Nephron progenitor cell (in vitro differentiated cells): ENCODE measurements at places on chromosomes 12 and 14.

GRCh38 chr12:129862561-129863175, 41.2 kb downstream of the TMEM132D start:
- no peak for DNase-seq

DNA sequence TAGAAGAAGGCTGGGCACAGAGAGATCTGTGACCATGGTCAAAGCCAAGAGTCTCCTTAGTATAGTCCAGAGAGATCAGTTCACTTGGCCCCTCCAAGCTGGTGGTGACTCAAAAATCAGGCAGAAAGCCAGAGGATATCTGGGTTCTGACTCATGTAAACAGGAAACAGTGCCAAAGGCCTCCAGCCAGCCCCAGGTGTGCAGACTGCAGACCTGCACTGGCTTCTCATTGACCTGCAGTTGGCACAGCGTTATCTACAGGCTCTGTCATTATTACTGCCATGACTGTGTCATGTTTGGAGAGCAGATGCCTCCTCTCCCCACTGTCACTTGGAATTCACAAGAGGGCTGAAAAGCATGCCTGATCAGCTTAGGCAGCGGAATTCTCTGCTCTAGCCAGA, 295.7 kb upstream of the PRKD1 start:
- DNase-seq = no peak

- no peak for DNase-seq
Observed at GRCh38 chr12:107457362-107457935, 228.2 kb upstream of the PWP1 start.

DNA sequence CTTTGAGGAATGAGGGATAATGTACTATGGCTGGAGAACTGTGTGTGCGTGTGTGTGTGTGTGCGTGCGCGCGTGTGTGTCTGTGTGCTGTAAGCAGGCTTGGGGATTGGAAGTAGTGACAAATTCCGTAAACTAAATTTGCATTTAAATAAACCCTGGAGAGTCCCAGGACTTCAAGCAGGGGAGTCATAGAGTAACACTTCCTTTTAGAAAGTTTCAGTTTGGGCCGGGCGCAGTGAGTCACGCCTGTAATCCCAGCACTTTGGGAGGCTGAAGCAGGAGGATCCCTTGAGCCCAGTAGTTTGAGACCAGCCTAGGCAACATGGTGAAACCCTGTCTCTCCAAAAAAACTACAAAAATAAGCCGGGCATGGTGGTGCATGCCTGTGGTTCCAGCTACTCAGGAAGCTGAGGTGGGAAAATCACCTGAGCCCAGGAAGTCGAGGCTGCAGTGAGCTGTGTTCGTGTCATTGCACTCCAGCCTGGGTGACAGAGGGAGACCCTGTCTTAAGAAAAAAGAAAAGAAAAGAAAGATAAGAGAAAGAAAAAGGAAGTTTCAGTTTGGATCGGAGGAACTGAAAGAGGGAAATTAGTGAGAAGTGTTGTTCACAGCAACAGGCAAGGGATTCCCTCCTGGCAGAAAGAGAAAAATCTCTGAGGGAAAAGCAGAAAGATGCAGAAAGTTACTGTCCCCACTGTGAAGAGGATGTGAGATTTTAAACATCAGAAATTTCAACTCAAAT, 222.7 kb upstream of the SOX5 start:
- DNase-seq = no peak

DNA sequence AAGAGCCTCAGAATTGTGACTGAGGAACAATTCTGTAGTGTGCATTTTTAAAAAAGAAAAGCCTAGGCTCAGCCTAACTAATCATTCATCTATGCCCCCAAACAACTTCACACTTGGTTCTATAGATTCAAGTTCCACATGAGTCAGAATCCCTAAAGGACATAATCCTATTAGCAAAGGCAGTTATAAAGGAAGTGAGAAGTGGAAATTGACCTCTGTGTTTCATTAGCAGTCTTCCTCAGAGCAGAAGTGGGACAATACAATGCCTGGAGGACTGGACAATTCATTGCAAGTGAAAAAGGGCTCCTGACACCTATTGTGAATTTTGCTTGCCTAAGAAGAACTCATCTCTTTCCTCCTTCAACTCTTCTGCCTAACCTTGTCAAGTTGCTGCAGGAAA, 222.3 kb downstream of the PTPRO start:
- DNase-seq = no peak

DNA sequence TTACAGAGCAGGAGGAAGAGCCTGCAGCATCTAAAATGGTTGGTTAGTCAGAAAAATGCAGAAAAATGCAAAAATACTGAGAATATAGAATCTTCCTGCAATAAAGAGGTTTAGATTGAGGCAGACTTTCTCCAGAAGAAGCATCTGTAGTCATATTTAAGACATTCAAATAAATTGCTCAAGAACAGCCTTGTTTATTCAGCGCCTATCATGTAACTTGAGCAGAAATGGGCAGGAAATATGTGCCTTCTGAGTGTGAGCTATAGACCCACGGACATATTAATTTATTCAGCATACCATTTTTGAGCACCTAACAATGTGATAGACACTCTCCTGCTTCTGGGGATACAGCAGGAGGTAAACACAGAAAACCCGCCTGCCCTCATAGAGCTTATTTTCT, 102.0 kb upstream of the HIF1A start:
- DNase-seq = no peak

GRCh38 chr14:83473416-83474235, 1940.0 kb upstream of the SEL1L start:
- DNase-seq = no peak

DNA sequence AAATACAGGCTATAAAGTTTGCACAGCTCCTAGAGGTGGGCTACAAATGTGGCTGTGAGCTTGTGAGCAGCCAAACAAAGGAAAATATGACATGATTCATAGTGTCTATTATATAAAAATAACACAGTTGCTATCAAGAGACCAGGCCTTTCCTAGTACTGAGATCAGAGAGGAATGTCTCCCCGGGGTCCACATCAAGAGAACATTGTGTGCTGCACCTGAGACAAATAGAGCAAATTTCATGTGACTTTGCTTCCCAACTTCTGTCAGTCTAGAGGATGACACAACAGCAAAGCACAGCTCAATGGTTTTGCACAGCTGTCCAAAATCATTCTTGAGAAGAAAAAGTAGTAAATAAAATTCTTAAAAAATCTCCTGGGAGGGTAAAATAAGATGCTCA, 297.5 kb upstream of the PRKD1 start:
- DNase-seq = no peak

- no peak for DNase-seq
Observed at GRCh38 chr12:40834321-40834720, 142.1 kb downstream of the CNTN1 start.

DNA sequence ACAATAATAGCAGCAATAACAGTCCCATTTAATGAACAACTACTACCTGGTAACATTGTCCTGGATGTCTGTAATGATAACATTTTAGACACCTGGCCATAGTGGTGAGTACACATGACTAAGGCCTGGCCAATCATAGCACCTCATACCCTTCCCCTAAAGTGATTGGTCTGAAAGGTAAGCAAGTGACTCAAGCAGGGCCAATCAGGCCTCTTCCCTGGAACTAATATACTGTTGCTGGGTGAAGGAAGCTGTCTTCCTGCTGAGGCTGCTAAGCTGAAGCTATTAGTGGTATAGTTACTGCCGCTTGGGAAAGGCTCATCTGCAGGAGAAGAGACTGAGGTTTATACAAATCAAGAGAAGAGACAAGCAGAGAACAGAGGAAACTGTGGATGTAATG, 18.7 kb upstream of the NOS1 start:
- no peak for DNase-seq

GRCh38 chr12:38969706-38970105, 64.3 kb upstream of the CPNE8 start:
- DNase-seq = no peak

DNA sequence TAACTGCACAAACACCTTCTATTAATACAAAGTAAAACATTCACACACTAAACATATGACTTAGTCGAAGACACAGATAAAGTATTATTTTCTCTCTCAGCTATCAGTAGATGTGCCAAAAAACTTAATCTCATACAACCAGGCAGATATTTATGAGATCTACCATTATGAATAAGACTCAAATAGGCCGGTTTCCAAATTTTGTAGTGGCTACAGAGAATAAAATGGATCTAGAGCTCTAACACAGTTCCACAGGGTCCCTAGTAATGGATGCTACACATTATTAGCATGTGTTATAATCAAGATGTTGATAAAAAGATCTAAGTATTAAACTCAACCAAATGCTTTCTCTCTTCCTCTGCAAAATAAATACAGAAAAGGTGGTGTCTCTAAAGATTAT, 10.4 kb downstream of the SAV1 start:
- DNase-seq = no peak

- no peak for DNase-seq
Observed at GRCh38 chr12:119446459-119446858, 111.9 kb downstream of the CCDC60 start.

GRCh38 chr12:63948211-63948610, 103.7 kb downstream of the SRGAP1 start:
- DNase-seq = no peak

- no peak for DNase-seq
Observed at GRCh38 chr14:60926002-60926401, 54.9 kb downstream of the TRMT5 start.

DNA sequence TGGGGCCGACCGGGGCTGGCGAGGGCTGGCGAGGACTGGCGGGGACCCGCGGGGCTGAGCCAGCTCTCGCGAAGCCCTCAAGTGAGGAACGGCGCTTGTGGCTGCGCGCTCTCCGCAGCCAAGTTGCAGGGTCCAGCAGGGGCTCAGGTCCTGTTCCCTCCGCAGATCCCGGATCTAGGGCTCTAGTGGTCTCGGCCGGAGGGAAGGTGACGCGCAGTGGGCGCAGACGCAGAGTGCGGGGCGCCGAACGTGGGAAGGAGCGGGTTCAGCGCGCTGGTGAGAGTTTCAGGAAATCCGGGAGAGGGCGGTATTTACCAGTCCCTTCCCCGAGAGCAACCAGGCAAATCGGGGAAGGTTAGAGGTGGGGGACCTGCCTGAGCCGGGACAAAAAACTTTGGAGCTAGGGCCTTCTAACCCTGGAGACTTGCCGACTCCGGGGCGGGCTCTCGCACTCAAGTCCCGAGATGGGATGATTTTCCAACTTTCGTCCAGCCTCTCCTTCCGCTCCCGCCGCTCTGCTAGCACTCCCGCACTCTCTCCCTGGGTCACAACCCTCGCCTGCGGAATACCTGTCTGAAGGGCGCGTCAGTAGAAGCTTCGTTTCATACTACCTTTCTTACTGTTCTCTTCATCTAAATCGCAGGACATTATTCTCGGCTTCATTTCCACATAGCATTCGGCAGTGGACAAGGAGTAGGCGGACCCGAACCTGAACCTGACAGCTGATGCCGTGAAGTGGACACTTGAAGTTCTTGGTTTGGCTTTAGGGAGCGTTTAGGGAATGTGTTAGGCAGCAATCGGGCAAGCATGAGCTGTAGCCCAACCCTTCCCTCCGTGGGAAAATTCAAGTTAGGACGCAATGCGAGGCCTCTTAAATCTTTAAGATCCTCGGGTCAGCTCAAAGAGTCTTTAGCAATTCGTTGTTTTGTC, 13.6 kb upstream of the PAX9 start:
- peak; percentile 75 for DNase-seq

DNA sequence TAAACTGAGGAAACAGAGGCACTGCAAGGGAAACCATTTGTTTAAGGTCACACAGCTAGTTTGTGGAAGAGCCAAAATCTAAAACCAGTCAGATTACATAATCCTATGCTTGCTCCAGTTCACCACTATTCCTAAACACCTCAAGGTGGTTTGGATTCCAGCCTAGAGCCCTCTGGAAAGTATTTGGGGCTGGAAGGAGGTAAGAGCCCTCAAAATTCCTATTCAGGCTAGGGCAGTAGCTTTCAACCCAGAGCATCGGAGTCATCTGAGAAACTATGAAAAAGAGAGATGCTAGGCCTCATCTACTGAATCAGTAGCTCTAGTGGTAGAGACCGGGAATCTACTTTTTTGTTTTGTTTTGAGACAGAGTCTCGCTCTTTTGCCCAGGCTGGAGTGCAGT, 16.0 kb upstream of the SPPL3 start:
- no peak for DNase-seq

GRCh38 chr14:80212023-80212397, 706 bp upstream of the DIO2 start:
- no peak for DNase-seq

GRCh38 chr12:111224186-111225066, 144.5 kb downstream of the PHETA1 start:
- no peak for DNase-seq

GRCh38 chr12:10936506-10936905, 2.6 kb downstream of the TAS2R14 start:
- DNase-seq = no peak

- DNase-seq = no peak
Observed at GRCh38 chr14:85344847-85345570, 184.9 kb upstream of the FLRT2 start.

DNA sequence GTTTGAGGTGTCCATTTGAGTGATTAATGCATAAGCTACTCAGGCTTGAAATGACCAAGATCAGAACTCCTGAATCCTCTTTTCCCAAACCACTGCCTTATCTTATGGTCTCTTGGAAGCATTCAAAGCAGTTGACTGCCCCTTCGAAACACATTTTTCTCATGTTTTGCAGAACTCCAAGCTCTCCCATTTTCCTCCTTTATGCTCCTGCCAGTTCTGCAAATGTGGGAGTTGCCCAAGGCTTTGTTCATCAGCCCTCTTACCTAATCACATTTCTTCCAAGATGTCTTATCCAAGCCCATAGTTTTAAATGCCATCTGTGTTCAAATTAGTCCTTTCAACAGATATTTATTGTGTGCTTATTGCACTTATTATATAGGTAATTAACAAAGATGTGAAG, 1.8 kb upstream of the DNAAF2 start:
- DNase-seq = no peak

DNA sequence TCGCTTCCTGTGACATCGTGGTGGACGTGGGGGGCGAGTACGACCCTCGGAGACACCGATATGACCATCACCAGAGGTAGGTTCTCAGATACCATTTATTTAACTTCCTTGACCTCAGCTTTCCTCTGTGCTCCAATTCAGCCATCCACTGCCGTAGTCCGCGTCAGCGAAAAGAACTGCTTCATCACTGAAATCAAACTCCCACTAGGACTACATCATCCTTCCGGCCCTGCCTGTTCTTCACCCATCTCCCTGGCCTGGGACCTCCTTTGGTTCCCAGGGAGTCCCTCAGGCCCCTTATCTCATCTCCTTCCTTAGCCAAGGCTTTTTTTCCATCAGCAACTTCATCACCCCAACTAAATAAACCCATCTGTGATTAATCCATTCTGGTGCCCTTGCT, 692 bp downstream of the MYG1 start:
- no peak for DNase-seq

DNA sequence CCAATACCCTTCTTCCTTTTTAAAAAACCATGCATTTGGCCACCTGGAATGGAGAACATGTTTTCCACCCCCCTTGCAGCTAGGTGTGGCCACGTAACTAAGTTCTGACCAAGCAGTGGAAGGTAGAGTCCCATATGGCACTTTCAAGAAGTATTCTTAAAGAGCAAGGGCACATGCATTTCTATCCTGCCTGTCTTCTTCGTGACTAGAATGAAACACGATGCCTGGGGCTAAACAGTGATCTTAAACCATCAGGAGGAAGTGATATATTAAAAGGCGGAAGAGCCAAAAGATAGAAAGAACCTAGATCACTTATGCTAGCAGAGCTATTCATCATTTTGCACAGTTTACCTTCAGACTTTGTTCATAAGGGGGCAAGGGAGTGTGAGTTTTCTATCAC, 16.0 kb upstream of the DDX11 start:
- no peak for DNase-seq
